ENCODE measurements at places on chromosomes 2 and 18.

GRCh38 chr2:45458909-45459563 lies 152.0 kb downstream of the SRBD1 start:
- DNase-seq: peak; percentile 79

DNA sequence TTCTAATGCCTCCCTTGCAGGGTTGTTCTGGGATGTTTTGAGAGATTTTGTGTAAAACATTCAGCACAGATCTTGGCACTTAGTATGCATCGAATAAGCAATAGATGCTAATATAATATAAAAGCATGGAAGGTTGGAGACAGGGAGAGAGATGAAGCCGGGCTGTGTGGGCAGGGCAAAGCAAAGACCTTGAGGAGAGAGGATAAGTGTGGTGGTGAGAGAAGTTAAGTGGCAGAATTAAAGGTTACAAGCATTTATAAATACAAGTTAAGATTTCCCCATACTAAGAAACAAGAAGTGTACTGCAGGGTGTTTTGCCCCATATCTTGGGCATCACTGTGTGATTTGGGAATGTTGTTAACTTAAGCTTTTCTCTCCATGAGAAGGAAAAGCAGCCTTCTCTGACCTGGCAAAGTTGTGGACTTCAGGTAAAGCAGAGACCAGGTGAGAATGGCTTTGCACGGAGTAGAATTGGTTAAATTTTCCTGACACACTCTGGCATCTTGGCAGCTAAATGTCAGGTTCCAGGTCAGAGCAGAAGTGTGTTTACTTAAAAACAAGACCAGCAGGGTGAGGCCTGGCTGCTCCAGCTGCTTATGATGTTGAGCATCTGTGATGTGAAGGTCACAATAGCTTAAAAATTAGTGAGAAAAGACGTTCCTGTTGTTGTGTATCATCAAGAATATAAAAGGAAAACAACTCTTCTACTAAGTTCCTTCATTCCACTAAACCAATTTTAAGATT lies 288.5 kb upstream of the HNMT start:
- no peak for DNase-seq

DNA sequence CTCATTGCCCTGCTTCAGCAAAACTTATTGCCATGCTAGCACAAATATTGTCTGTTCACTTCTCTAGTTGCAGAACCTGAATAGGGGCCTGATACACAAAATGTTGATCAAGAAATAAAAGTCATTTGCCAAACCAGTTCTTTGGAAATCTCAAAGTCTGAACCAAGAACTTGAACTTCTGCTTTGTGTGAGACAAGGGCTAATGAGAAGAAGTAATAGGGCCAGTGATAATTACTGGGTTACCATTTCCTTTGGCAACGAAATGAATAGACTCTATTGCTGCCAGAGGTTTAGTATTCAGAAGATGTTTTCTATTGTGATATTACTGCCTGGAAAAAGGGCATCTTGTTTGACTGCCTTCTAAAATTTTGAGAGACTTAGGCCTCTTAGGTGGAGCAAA lies 35.0 kb downstream of the TMEFF2 start:
- DNase-seq: no peak

DNA sequence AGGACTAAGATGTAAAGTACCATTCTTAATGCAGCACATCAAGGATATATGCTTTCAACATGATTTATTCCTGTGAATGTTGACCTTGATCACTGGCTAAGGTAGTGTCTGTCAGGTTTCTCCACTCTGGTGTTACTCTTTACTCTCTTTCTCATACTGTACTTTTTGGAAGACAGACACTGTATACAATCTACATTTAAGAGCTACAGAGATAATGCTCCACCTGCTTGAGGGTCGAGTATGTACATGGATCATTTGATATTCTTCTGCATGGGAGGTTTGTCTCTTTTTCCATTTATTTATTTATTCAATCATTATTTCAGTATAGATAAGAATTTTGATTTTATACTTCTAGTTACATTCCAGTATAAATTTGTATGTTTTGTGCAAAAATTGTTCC lies 199.5 kb upstream of the RGPD4 start:
- DNase-seq: no peak

GRCh38 chr2:240628808-240629618 lies 3.7 kb downstream of the GPR35 start:
- no peak for DNase-seq

GRCh38 chr2:107006836-107007235 lies 120.9 kb upstream of the ST6GAL2 start:
- DNase-seq: no peak

GRCh38 chr18:48616484-48617255 lies 77.8 kb downstream of the CTIF start:
- no peak for DNase-seq

- peak; percentile 95 for DNase-seq
Measured at GRCh38 chr2:102141970-102142828, at the start of gene IL1R1. Gene IL1R1 (plus strand): TSS chr2:102142746. CDS start chr2:102157725, 14,979 bp downstream.

GRCh38 chr2:84817239-84817655 lies 63.6 kb downstream of the TRABD2A start:
- no peak for DNase-seq

GRCh38 chr18:79587226-79587741 lies 92.3 kb upstream of the CTDP1 start:
- no peak for DNase-seq

DNA sequence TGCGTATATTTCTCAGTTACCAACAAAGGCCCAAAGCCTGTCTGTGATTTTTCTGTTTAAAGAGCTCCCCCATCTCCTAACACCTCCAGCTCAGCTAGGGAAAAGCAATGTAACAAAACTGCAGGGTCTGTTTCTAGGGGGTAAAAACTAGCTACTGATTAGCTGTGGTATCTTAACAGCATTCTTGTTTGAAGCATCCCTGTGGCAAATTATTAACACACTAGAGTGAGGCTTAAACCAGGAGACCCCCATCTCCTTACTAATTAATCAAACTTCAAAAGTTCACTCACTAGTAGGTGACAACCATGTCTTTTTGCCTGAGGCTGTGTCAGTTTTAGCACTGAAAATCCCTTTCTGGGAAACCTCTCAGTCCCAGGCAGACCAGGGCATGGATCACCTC lies 186.2 kb upstream of the PARD3B start:
- DNase-seq: no peak

DNA sequence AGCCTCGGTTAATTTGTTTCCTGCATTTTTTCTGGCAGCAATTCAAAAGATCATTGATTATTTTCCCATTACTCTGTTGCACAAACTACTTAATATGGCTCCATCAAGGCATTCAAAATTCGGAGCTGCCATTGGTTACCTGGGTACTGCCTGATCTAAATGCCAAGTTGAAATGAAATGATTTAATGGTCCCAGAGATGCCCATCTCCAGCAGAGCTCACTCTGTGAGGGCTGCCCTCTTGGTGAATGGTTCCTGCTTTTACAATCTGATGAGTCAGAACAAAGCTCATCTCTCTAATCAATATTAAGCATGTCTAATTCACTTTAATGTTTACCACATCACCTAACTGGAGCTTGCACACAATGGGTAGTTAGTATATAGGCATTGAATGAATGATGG lies 126.1 kb downstream of the CTNNA2 start:
- DNase-seq: no peak

GRCh38 chr2:11319939-11320338 lies 24.5 kb downstream of the ROCK2 start:
- DNase-seq: no peak

GRCh38 chr2:85893428-85894258 lies 4.9 kb upstream of the ST3GAL5 start:
- DNase-seq: peak; percentile 61

GRCh38 chr18:3615374-3615985 lies 165.5 kb downstream of the TGIF1 start:
- no peak for DNase-seq

- DNase-seq: no peak
Measured at GRCh38 chr2:163200741-163201140, 362.2 kb upstream of the KCNH7 start.

DNA sequence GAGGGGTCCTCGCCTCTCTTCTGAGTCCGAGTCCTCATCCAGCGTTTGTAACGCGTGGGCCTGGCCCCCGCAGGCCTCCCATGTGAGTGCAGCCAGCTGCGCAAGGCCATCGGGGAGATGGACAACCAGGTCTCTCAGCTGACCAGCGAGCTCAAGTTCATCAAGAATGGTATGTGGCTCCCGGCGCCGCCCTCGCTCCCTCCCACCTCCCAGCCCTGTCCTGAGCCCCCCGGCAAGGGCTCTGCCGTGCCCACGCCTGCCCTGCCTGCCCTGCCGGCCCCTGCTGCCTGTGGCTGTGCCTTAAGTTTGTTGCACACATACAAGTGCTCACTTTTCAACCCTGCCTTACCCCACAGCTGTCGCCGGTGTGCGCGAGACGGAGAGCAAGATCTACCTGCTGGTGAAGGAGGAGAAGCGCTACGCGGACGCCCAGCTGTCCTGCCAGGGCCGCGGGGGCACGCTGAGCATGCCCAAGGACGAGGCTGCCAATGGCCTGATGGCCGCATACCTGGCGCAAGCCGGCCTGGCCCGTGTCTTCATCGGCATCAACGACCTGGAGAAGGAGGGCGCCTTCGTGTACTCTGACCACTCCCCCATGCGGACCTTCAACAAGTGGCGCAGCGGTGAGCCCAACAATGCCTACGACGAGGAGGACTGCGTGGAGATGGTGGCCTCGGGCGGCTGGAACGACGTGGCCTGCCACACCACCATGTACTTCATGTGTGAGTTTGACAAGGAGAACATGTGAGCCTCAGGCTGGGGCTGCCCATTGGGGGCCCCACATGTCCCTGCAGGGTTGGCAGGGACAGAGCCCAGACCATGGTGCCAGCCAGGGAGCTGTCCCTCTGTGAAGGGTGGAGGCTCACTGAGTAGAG lies 14.4 kb upstream of the ALLC start:
- no peak for DNase-seq

GRCh38 chr2:104863468-104864279 lies 9.8 kb downstream of the POU3F3 start:
- no peak for DNase-seq

DNA sequence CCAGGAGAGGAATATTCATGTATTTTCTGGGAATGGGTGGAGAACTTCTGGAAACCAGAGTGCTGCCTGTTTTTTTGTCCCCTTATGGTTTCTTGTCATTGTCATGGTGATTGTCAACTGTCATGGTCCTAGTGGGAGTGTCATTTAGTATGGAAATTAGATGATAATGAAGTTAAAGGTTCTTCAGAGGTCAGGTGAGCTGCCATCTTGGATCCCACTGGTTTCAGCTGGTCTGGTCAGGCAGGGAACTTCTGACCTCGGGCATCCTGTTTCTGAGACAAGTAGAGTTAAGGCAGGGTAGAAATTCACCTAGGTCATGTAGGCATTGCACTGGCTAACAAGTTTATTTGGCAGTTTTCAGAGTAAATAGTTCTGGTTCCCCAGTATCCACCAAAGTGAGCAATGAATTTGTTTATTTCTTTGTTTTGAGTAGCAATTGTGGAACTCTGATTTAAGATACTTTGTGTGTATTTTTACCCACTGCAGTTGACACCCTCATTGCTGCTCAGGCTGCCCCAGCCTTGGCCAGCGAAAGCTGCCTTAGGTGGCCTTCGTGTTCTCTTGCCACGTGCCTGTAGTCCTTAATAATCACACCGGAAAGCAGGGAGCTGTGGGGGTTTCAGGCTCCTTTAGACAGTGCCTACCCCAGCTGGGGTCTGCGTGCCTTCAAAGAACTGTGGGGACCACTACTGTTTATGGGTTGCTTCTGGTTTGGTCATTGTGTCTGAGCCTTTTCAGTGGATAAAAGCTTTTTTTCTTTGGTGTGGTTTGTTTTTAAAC lies 48.7 kb downstream of the NCK2 start:
- DNase-seq: no peak

- no peak for DNase-seq
Measured at GRCh38 chr2:79638410-79638809, 125.6 kb downstream of the CTNNA2 start.

- DNase-seq: peak; percentile 31
Measured at GRCh38 chr18:74013955-74014354, 133.7 kb downstream of the FBXO15 start.

GRCh38 chr2:222707102-222707688 lies 35.7 kb downstream of the MOGAT1 start:
- DNase-seq: no peak

- peak; percentile 16 for DNase-seq
Measured at GRCh38 chr2:37459095-37459981, 114.9 kb downstream of the QPCT start.

DNA sequence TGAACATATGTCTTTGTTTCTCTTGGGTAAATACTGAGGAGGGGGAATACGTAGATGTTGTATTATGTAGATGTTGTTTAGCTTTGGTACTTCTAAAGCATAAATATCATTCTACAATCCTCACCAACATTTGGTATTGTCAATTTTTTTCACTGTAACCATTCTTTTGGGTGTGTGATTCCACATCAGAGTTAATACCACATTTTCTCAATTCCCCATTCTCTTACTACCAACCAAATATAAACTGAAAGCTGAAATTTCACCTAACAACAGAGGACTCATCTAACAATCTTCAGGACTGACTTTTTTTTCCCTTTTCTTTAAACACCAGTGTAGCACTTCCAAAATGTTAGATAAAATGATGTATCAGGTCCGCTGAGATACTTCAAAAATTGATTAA lies 120.7 kb upstream of the RIOK3 start:
- DNase-seq: no peak

GRCh38 chr18:49002045-49002444 lies 51.3 kb upstream of the SMAD7 start:
- no peak for DNase-seq

DNA sequence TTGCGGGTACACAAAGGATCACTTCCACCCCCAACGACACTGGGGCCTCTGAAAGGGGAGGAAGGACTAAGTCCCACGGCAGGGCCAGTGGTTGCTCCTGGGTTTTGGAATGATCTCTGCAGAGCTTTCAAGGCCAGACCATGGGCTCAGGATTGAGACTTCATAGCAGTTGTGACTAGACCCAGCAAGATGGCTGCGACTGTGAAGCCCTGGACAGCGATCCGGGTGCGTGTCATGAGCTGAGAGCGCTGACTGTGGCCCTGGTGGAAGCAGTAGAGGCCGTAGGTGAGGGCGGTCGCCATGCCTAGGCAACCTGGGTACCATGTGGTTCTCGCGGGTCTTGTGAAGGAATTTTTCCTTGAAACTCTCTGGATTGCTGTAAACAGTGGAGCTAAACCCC lies 27.3 kb downstream of the NCL start:
- no peak for DNase-seq

Data from AG20443 (cell line).